T-helper 9 cell (primary cell): ENCODE measurements at places on chromosomes 12 and 14.

GRCh38 chr12:42483521-42483790, 106.1 kb downstream of the PRICKLE1 start:
- DNase-seq: no peak

DNA sequence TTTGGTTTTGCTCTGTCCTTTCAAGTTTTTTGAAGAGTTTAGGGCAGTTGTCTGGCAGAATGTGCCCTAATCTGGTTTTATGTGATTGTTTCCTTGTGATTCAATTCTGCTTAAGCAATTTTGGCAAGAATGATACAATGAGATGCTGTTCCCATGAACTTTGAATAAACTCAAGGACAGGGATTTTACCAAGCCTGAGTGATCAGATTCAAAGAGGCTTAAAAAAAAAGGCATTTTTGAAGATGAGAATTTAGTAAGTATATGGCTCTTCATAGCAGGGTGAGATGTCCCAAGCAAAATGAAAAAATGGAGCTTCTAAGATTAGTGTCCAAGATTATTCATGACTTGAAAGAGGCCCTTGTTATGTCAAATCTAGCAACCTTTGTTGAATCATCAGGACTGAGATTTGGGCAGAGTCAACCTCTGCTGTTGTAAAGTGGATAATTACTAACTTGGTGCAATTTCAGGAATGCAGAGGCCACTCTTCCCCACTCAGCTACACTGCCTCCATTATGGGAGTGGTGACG, 180.6 kb upstream of the NUDT4 start:
- no peak for DNase-seq

DNA sequence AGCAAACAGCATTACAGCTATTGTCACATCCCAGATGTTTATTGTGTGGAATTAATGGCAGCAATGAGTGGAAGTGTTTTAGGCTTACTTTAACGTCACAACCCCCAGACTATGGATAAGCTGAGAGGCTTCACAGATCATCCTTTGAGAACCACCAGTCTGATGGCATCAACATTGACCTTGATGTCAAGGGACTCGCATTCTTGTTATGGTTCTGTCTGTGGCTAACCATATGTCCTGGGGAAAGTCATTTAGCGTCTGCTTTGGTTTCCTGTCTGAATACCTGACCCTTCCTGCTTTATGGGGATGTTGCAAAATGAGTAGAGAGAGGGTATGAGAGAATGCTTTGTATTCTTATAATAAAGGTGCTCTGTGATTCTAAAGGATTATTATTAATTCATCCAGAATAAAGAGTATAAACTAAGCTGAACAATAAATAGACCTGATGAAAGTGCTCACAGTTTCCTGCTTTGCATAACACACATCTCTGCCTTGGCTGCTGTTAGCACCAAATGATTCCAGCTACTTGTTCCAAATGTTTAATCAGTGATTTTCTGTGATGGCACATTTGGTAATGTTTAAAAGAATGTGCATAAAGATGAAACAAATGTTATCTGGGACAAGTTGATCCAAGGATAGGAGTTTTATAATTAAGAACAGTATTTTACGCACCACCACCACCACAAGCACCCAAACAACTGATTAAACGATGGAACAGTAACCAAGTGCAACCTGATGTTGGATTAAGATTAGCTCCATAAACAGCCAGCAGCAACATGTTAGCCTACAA, 116.9 kb upstream of the LRIG3 start:
- no peak for DNase-seq

- no peak for DNase-seq
Measured at GRCh38 chr12:49037111-49037946, 18.8 kb upstream of the PRKAG1 start.

DNA sequence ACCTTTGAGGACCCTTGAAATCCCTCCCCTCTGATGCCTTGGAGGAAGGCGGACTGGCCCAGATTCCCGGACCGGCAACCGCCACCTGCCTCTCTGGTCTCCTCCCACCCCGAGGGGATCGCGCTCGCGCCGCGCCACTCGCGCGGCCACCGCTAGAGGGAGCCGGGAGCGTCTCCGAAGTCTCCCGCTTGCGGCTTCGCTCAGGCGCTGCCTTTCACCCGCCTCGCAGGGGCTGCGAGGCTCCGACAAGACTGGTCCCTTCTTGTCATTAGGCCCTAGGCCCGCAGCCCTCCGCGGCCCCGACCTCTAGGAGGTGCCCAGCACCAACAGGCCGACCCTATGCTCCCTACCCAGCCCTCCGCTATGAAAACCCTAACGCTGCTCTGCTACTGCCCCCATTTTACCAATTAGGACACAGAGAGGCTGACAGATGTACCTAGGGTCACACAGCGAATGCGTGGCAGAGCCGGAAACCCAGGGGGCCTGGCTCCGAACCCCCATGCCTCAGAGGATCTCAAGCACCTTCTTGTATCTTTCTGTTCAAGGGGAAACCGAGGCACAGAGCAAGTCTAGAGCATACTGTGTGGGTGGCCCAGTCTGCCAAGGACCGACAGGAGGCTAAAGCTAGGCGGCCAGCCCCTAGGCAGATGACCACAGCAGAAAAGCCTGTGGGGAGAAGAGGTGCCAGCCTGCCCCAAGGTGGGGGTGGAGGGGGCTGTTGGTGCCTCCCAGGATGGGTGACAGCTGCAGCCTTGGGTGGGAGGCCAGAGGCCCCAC, 21.4 kb upstream of the VSX2 start:
- DNase-seq: peak; percentile 62
